Uterus (tissue), 4 donors: ENCODE measurements at places on chromosomes 4 and X.

DNA sequence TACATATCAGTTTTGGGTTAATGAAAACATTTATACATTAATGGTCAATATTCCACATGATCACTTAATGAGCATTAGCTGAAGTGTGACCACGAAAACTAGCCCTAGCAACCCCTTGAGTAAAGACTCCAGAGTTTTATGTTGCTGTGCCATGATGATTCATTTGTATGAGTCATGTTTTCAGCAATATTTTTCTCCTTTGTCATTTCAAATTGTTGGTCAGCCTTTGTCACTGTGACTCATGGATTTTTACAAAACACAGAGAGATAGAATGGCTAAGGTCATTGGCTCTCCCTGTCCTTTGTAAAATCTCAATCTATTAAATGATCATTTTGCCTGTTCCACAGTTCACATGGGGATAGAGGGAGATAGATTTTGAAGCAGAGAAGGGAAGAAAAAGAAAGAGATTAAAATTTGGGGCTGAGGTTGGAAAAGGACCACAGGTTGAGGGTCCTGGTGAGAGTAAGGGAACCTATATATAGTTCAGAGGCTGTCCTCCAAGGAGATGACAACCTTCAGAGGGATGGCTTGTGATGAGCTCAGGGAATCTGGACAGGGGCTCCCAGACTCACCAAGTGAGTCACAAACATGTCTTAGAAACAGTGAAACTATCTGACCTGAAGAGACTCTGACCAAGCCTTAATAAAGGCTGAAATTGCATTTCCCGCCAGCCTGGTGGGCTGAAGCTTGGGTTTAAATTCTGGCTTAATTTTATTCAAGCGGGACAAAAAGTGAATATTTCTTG is 25.6 kb downstream of the NR0B1 start:
- no peak for DNase-seq

- no peak for DNase-seq
These were observed 1703.1 kb downstream of the PCDH7 start for GRCh38 chr4:32423267-32423666.

- DNase-seq, result no peak
These were observed 80.4 kb upstream of the GRPR start for GRCh38 chrX:16042980-16043379.

DNA sequence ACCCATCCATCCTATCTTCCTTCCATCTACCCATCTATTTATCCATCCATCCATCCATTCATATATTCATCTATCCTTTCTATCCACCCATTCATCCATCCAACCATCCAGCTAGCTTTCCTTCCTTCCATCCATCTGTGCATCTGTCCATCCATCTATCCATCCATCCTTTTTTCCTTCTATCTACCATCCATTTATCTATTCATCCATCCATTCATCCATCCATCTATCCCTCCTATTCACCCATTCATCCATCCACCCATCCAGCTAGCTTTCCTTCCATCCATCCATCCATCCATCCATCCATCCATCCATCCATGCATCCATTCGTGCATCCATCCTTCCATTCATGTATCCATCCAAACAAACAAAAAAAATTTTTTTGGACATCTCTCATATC is 118.8 kb downstream of the PSAPL1 start:
- DNase-seq, result no peak

- DNase-seq, result no peak
These were observed 61.3 kb upstream of the NFKB1 start for GRCh38 chr4:102439812-102440211.

- no peak for DNase-seq
These were observed 55.8 kb downstream of the XAGE2 start for GRCh38 chrX:52424656-52425055.

DNA sequence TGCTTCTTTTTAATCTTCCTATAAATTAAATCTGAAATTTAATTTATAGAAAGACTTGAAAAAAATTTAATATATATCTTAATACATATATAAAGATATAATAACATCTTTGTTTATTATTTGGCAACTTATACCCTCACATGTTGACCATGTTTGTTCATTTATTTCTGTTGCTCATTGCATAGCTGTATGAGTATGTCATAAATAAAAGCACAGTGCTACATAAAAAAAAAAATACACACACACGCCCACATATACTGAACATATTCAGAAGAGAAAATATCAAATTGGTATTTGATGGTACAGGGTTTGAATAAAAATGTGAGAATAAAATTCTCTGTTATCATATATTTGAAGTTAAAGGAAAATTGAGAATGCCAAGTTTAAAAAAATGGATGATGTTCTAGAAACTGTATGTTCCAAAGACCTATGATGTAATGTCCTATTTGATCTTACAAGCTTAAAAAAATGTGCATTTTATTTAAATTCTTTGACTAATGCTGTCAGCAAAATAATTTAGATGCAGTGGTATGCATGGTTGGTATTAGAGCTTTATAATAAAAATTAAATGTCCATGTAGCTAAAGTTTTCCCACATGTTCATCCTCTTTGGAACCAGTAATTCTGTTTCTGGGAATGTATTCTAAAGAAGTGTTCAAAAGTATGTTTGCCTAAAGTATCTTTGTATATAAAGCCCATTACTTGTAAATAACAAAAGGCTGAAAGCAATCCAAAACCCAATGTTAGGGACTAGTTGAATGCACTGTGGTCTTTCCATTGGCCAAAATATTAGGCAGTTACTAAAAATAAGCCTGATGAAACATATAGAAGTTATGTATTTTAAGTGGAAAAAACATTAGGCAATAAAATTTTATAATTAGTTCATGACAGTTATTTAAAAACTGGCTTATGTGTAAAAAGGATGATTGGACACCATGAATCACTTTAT is 12.9 kb downstream of the TMEM184C start:
- DNase-seq, result no peak

- no peak for DNase-seq
These were observed 78.8 kb downstream of the WFS1 start for GRCh38 chr4:6348408-6348807.

- DNase-seq, result no peak
These were observed 11.4 kb downstream of the TRPC5 start for GRCh38 chrX:112071132-112071531.

DNA sequence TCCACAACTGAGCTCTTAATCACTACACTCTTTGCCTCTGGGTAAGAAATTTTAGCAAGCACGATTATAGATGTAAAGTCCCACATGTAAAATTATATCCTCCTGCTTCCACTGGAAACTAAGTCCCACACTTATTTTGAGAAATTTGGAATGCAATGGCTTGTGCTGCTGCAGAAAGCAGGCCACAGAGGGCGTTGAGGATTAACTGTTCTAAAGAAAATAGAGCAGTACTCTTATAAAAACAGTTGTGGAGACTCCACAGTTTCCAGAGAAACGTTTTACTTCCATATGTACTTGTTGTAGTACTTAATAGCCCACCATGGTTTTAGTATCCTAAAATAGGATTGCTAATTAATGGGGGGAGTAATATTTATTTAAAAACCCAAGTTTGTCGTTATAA is 1.7 kb upstream of the CENPC start:
- DNase-seq, result no peak

DNA sequence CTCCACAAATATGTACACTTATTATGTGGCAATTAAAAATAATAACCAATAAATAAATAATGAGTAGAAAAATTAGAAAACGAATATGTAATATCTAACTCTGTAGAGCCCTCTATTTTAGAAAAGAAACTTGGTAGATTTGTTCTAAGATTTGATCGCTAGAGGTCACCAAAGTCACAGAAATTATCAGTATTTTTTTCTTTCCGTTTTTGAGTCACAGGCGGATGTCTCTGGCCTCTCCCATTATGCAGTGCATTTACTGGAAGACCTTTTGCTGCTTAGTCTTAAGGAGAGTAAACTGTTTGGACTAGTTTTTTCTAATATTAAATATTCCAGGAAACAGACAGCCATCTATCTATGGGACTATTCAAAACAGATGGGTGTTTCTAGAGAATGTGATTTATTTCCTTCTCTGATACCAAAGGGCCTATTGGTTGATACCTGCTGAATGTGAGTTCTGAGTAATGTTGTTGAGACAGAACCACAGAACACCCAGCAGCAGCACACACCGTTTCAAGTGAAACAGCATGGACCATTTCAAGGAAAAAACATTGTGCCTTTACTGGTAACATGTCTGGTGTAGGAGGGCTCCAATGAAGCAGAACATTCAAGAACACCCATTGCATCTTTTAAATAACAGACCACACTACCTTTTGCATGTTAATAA is 34.0 kb upstream of the GYPA start:
- DNase-seq, result no peak

- no peak for DNase-seq
These were observed 45.5 kb upstream of the FAM241A start for GRCh38 chr4:112099701-112100297.

DNA sequence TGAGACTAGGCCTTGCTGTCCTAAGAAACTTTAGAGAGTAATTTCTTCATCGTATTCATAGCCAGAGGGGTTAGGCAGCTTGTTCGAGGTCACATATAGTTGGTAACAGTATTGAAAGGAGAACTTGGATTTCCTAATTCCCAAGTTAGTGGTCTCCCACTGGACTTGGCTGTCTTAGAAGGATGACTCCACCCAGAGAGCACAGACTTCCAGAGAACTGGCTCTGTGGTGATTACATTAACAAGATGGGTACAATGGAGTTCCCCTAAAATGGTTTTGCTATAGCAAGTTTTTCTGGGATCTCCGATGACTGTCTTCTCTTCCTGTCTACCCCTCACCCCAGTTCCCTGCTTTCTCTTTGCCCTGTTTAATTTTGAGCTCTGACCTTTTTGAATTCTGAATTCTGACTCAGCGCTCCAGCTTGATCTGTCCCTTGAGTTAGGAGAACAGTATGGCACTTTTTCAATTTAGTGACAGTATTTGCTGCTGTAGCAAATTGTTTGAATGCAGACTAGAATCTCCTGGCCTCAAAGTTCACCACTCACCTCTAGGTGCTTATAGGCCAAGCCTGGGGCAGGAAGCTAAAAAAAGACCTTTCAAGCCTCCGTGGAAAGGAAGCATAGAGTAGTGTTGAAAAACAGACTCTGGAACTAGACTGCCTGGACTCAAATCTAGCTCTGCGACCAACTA is 6.9 kb downstream of the MSN start:
- DNase-seq, result no peak

- DNase-seq, result no peak
These were observed 511.0 kb upstream of the ATOH1 start for GRCh38 chr4:93317561-93317960.

- DNase-seq, result no peak
These were observed 32.9 kb downstream of the STIM2 start for GRCh38 chr4:26893491-26893890.
